ENCODE measurements at places on chromosomes 12 and 14.

DNA sequence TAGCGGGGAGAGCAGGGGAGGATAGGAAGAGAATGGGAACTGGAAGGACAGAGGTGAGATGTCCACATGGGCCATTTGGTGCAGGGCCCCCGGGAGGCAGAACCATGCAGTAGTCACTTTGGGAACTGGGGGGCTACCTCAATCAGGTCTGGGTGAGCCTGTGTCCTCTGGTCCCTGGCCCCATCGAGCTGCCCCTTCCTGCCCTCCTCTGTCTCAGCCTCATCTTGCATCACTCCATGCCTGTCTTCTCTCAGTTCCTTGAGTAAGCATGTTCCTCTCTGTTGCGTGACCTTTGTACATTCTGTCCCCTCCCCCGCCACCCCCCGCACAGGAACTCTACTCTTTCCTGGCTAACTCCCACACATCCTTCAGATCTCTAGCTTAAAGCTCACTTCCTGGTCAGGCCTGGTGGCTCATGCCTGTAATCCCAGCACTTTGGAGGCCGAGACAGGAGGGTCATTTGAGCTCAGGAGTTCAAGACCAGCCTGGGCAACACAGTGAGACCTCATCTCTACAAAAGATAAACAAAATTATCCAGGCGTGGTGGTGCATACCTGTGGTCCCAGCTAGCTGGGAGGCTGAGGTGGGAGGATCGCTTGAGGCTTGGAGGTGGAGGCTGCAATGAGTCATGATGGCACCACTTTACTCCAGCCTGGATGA lies 23.2 kb downstream of the FOS start:
- DNase-seq, result no peak

GRCh38 chr12:110733900-110734299 lies 8.8 kb downstream of the PPP1CC start:
- no peak for DNase-seq

GRCh38 chr14:85057221-85057620 lies 472.7 kb upstream of the FLRT2 start:
- no peak for DNase-seq

DNA sequence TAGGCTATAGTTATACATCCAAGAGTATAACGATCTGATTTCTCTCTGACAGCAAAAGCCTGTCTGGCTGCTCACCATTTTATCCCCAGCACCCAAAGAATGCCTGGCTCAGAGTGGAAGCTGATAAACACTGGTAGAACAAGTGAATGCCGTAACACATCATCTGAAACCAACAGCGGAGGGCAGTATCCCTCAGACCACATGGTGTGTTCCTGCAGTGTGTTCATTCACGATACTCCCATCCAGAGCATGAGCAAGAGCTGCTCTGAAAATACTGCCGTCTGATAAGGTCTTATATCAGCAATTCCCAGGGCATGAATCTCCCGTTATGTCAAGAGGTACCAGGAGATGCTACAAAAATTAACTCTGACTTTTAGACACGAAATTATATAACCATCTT lies 95.9 kb downstream of the TTC7B start:
- no peak for DNase-seq

DNA sequence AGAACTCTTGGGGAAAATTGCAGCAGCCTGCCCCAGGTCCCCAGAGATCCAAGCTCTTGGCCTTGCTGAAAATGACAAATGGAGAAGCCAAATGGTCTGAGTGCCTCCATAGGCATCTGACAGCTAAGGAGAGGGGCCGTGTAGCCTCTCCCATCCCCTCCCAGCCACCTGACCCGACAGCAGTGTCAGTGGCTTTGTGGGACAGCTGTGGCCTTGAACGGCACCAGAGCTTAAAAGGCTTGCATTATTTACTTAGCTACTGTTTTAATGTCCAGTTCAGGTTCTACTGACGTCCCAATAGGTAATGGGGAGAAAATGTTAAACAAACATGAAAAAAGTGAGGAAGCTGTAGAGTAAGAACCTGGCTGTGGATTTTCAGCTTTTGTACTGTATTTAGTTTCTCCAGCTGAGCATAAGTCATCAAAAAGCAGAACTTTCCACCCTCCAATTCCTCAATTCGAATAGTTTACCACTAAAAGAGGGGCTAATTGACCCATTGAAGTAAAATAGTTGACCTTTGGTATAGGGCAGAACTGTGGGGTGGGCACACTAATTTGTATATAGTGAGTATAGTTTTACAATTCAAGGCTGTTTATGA lies 50.0 kb downstream of the FOS start:
- no peak for DNase-seq

DNA sequence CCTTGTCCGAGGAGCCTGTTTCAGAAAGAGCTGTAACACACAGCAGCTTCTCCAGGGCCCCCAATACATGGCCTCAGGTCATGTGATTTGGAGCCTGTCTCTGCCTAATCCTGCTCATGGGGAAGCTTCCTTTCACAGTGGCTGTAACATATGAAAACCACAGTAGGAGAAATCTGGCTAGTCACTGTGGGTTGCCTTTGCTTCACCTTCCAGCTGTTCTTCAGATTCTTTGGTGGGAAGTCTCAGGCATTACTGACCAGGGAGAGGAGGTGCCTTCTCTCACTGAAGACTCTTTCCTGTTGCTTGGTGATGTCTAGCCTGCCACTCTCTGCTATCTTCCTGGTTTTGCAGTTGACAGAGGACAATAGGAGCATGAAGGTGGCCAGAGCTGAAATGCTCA lies 350.6 kb downstream of the DPF3 start:
- DNase-seq, result no peak

GRCh38 chr14:101465795-101466448 lies 95.4 kb upstream of the DIO3 start:
- DNase-seq, result no peak

GRCh38 chr12:98371419-98371818 lies 144.0 kb upstream of the TMPO start:
- DNase-seq, result no peak

DNA sequence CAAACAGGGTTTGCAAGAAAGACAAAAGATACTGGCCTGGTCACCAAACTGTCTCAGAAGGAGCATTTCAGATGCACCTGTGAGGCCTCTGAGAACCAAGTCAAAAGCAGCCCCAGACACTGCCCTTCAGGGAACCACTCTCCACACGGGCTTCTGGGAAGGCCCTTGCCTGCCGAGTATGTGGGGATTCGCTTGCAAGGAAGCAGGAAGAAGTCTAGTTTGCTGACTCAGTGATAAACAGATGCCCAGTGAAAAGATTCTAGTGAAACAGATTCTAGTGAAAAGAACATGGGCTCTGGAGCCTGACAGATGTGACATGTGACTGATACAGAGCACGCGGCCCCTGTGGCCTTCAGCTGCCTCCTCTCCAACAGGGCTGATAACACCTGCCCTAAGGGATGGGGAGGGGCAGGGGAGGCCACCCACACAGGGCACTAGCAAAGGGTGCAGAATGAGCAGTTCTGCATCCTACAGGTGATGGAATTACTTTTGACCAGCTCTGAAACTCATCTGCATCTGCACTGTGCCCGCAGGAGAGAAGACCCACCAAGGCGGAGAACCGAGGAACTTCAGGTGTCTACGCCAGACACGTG lies 19.1 kb downstream of the AMN start:
- no peak for DNase-seq

- DNase-seq, result no peak
Observed at GRCh38 chr12:117646520-117646919, 285.1 kb upstream of the NOS1 start.

DNA sequence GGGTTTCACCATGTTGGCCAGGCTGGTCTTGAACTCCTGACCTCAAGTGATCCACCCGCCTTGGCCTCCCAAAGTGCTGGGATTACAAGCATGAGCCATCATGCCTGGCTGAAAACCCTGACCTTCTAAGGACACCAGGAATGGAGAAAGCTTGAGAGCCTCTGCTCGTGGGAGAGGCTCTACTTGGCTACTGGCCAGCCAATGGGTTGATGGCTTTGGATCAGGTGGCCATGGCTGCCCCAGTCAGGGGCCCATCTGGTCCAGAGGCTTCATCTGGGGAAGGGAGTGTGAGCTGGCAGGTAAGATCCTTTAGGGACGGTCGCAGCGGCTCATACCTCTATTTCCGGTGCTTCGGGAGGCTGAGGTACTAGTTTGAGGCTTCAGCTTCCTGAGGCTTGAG lies 42.5 kb upstream of the PPP1CC start:
- DNase-seq, result no peak

DNA sequence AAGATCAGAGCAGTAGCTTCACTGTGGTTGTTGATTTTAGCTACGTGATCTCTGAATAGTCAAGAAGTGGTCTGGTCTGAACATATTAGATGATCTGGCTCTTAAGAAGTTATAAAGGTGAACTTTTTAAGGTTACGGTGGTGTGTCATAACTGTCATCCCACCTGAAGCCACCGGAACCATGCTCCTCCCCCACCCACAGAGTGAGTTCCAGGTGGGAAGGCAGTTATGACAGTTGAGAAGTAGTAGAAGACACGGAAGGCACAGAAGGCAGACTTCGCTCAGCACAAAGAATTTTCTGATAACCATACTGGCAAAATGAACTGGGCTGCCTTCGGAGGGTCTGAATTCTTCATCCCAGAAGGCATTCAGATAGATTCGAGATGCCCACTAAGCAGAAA lies 90.0 kb upstream of the RIC8B start:
- DNase-seq, result no peak

DNA sequence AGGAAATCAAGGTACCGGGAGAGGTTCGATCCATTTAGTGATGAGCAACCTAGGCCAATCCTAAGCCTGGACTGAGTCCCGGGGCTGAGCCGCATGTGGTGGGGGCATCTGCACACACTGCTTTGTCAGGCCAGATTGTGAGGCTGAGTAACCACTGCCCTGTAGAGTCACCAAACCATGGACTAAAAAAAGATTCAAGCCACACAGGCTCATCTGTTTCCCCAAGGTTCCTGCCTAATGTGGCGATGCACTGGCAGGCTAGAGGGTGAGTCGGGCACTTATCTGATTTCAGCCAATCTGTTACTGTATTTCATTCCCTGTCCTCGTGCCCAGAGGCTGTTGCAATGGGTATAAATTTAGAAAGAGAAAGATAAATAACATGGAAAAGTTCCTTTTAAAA lies 140.8 kb downstream of the TTC7B start:
- DNase-seq, result no peak

DNA sequence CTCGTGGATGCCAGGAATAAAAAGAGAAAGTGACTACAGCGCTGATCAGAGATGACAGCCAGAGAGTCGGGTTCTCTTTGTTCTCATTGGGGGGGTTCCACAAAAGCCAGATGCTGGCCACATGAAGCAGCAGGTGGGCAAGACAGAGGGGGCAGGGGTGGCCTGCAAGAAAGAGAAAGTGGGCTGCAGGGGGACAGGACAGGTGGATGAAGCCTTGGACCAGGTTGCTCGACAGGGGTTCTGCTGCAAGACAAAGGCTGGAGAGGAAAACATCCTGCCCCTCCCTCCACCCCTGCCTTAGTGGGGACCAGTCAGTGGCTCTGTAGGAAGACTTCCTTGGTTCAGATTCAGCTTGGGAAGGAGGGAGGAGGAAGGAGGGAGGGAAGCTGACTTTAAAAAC lies 126.2 kb downstream of the KSR2 start:
- no peak for DNase-seq

- no peak for DNase-seq
Observed at GRCh38 chr14:65069874-65070413, 32.4 kb downstream of the MAX start.

GRCh38 chr14:98564541-98564940 lies 707.5 kb downstream of the BCL11B start:
- no peak for DNase-seq

- no peak for DNase-seq
Observed at GRCh38 chr14:76848879-76849278, 22.7 kb downstream of the LRRC74A start.

DNA sequence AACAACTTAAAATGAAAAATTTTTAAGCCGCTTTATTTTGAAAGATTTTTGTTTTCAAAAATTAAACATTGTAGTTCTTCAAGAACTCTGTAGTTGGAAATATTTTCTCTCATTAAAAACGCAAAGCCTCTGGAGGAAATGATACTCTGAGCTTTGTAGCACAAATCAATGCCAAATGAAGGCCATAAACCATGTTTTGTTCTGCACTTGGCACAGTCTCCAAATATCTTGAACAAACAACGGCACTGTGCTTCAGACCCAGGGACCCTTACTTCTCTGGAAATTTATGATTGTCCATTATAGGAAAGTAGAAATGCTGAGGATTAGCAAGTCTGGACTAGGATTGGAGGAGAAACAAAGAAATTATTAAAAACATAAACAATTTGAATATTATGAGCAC lies 160.8 kb upstream of the BMP4 start:
- DNase-seq, result no peak

- no peak for DNase-seq
Observed at GRCh38 chr12:104455578-104456416, 951 bp upstream of the CHST11 start.

DNA sequence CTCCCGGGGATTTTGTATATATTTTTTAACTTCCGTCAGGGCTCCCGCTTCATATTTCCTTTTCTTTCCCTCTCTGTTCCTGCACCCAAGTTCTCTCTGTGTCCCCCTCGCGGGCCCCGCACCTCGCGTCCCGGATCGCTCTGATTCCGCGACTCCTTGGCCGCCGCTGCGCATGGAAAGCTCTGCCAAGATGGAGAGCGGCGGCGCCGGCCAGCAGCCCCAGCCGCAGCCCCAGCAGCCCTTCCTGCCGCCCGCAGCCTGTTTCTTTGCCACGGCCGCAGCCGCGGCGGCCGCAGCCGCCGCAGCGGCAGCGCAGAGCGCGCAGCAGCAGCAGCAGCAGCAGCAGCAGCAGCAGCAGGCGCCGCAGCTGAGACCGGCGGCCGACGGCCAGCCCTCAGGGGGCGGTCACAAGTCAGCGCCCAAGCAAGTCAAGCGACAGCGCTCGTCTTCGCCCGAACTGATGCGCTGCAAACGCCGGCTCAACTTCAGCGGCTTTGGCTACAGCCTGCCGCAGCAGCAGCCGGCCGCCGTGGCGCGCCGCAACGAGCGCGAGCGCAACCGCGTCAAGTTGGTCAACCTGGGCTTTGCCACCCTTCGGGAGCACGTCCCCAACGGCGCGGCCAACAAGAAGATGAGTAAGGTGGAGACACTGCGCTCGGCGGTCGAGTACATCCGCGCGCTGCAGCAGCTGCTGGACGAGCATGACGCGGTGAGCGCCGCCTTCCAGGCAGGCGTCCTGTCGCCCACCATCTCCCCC lies 777 bp downstream of the ASCL1 start:
- no peak for DNase-seq

- no peak for DNase-seq
Observed at GRCh38 chr12:111260732-111261131, 108.2 kb downstream of the PHETA1 start.

GRCh38 chr14:29240066-29240465 lies 473.5 kb downstream of the FOXG1 start:
- no peak for DNase-seq

- no peak for DNase-seq
Observed at GRCh38 chr12:22981711-22982110, 356.7 kb downstream of the ETNK1 start.

DNA sequence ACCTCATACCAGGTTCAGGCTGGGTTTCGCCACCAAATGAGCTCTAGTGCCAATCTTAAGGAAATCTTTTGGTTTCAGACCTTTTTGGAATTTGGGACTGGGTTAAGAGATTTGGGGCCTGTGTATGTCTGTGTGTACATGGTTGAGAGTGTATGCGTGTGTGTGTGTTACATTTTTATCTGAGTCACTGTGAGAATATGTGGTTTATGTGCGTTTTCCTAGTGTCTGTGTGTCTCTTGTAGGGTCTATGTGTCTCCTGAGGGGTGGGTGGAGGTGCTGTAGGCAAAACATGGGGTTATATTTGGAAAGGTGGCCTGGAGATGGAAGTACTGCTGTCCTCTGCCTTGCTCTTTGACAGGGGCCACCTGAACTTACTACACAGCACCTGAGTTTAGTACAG lies 17.9 kb downstream of the C12orf43 start:
- DNase-seq, result no peak

- no peak for DNase-seq
Observed at GRCh38 chr14:64098120-64098519, 196.1 kb downstream of the ESR2 start.

- no peak for DNase-seq
Observed at GRCh38 chr12:47400266-47400665, 305.6 kb downstream of the RPAP3 start.

Measured in stimulated activated CD8-positive, alpha-beta memory T cell treated with anti-CD3 and anti-CD28 coated beads, Interleukin-4, amount 100 ng/mL, for 4 hours (primary cell).